ENCODE measurements at places on chromosomes 5 and 9.
A peak's percentile ranks its signal among the peaks of the same experiment; 100 is the strongest.

DNA sequence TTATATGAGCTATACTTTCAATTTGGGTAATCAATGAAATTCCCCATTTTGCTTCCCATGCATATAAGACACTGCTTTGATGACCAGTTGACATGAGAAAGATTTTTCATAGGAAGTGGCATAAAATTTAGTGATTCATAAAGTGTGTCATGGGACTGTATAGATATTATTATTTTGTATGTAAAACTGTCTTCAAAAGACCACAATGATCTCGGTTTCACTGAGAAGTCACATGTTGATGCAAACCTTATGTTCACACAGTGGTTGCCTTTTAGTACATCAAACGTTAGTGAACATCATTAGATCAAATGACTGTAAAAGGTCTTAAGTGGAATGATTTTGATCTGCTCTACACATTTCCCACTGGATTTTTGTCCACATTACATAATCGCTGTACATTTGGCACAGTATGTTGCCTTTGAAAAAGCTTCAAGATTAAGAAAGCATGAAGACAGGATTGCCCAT lies 349.2 kb upstream of the MEF2C start:
- DNase-seq: no peak

GRCh38 chr5:73883646-73884045 lies 257.6 kb downstream of the ARHGEF28 start:
- DNase-seq: no peak

DNA sequence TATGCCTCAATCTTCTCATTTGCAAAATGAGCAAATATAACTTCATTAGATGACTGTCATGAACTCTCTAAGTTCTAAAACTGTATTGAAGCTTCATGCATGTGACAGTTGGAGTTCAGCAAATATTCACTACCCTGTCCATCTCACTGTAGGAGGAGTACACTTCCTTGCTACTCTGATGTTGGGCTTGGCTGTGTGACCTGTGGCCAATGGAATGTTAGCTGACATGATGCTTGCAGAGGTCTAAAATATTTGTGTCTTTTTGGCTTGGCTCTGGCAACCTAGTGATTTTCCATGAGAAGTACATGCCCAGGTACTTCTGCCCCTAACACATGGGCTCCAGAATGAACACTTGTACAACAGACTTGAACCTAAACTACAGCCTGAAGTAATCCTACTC lies 203.1 kb upstream of the ANKH start:
- DNase-seq: no peak

DNA sequence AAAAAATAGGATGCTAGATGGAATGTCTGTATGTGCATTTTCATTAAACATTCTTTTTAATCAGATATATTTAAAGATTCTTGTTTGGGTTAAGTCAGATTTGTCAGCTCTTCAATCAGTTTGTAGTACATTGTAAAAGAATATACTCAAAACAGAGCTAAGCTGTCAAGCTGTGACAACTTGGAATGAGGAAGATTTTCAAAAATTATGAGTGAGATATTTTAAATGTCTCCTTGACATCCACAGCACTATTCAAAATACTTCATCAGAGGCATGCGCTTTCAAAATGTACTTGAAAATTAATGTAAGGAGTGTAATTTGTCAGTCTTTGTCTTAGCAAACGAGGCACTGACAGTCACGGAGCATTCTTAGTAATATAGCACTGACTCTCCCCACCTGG lies 182.0 kb downstream of the MAT2B start:
- DNase-seq: no peak

GRCh38 chr5:57028161-57028560 lies 76.2 kb upstream of the MIER3 start:
- DNase-seq: no peak

GRCh38 chr9:68844631-68845612 lies 139.9 kb downstream of the PIP5K1B start:
- DNase-seq: peak; percentile 22

DNA sequence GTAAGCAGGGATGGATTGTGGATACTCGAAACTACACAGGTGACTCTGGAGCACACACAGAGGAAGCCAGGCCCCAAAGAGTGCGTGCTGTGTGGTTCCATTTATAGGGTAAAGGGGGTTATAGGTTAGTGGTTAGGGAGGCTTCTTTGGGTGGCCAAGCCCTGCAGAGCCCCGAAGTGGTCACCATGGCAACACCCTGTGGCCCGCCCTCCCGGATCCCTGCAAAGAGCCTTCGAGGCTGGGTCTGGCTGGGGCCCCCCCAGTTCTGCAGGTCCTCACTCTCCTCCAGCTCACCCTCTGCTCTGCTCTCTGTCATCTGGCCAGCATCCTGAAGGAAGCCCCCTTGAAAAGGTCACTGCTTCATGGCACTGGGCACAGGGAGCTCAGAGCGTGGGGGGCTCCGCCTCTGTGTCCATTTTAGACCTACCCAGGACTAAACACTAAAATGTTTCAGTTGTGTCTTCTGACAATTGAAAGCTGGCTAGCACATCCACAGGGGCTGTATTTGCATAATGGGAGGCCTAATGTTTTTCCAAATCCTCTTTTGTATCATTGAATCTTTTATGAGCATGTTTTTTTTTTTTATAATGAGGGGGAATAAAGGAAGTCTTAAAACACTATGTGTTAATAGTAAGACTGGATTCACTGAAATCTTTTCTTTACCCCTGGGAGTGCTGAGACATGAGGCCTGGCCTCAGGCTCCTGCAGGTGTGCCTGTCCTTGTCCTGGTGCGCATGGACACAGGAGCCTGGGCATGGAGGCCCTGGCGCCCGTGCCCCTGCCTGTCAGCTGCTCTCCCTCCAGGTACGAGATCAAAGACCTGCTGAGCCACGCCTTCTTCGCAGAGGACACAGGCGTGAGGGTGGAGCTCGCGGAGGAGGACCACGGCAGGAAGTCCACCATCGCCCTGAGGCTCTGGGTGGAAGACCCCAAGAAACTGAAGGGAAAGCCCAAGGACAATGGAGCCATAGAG lies 55.3 kb downstream of the WNK2 start:
- no peak for DNase-seq

- DNase-seq: no peak
These were observed 233.7 kb downstream of the SPOCK1 start for GRCh38 chr5:137265457-137265856.

GRCh38 chr5:151800532-151800931 lies 28.8 kb downstream of the G3BP1 start:
- no peak for DNase-seq

GRCh38 chr5:160432196-160432595 lies 10.5 kb downstream of the PTTG1 start:
- no peak for DNase-seq

Data from psoas muscle (tissue), 8 donors.